ENCODE measurements at places on chromosomes 5 and 9.

- DNase-seq = no peak
Observed at GRCh38 chr5:10306806-10307205, 896 bp downstream of the CMBL start.

DNA sequence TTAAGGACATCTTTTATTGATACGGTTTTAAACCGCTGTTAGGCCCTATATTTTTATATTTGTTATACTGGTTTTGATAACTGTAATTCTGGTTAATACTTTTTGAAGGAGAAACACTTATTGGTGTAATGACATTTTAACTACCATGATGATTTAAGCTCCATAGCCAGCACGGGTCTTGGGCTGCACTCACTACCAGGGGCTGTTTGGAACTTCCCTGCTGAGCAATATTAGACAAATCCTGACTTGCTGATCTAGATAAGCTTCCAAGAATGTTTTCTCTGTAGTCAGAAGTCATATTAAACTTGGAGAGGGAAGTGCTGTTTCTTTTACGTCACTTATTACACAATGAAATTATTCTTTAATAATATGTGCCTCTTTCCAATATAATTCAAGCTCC lies 540.0 kb upstream of the GRAMD2B start:
- DNase-seq = no peak

DNA sequence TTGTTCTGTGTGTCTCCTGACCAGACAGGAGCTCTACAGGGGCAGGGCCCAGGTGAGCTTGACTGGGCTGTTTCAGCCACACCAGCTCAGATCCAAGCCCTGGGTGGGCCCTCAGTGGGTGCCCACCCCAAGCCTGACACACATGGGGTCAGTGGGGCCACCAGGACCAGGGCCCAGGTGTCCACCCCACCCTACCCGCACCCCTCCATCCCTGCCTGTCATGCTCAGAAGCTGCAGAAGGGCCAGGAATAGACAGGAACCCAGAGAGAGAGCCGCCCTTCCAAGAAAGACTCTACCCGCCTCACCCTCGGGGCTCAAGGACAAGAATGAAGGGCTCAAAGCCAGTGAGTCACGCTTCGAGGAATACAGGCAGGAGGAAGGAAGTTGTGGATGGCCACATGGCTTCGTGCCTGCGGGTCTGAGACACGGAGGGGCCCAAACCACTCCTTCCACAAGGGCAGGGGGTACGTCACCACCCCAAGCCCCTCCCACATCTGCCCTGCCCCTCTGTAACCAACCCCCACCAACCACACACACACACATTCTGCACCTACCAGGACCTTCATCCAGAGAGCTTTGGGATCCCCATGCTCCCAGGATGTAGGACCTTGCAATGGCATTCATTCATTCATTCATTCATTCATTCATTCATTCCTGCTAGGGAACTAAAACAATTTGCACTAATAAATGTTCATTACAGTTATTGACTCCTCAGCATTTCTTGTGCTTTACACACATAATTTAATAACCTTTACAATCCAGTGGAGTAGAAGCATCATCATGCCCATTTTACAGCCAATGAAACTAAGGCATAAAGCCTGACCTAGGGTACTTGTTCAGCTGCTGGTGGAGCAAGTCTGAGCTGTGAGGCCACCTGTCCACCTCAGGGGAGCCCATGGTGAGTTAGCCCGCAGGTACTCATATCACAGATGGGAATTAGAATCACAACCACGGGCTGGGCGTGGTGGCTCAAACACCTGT lies 55.9 kb upstream of the STXBP1 start:
- peak; percentile 47 for DNase-seq

- peak; percentile 44 for DNase-seq
Observed at GRCh38 chr5:151659001-151659754, 27.5 kb downstream of the SPARC start.

DNA sequence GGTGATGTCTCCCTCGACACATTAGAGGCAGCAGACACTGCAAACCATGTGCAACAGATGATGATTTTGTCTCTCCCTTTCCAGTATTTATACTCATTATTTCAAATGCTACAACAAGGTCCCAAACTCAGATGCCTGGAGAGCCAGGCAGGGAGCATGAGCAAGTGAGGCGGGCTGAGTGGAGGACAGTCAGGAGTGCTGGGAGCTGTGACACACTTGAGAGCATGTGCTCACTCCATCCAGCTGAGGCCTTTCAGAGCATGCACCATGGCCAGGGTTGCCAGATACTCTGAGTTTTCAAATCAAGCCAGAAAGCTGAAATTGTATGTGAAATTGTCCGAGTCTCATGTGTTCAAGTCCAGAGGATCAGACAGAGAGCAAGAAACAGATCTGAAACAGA lies 55.8 kb upstream of the SLC2A8 start:
- DNase-seq = no peak

- no peak for DNase-seq
Observed at GRCh38 chr9:79353856-79354520, 217.8 kb upstream of the TLE4 start.

GRCh38 chr9:3863686-3864085 lies 337.9 kb upstream of the RFX3 start:
- no peak for DNase-seq

- DNase-seq = no peak
Observed at GRCh38 chr9:136947955-136948510, 3.0 kb downstream of the C8G start.

GRCh38 chr9:121663591-121663990 lies 12.2 kb downstream of the DAB2IP start:
- DNase-seq = no peak

DNA sequence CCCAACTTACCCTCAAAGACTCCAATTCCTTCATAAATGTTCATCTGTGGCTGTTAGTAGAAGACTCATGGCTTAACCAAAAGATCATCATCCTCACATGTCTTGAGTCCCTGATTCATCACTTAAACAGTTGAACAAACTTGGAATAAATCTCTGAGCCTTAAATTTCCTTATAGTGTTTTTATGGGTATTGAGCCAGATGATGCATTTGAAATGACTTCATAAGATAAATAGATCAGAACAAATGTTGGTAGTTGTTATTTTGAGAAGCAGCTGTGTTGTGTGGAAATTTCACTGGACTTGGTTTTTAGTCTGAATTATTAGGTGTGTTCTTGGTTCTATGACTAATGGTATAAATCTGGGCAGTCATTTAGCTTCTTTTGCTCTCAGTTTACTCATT lies 236.2 kb downstream of the NNT start:
- DNase-seq = no peak

DNA sequence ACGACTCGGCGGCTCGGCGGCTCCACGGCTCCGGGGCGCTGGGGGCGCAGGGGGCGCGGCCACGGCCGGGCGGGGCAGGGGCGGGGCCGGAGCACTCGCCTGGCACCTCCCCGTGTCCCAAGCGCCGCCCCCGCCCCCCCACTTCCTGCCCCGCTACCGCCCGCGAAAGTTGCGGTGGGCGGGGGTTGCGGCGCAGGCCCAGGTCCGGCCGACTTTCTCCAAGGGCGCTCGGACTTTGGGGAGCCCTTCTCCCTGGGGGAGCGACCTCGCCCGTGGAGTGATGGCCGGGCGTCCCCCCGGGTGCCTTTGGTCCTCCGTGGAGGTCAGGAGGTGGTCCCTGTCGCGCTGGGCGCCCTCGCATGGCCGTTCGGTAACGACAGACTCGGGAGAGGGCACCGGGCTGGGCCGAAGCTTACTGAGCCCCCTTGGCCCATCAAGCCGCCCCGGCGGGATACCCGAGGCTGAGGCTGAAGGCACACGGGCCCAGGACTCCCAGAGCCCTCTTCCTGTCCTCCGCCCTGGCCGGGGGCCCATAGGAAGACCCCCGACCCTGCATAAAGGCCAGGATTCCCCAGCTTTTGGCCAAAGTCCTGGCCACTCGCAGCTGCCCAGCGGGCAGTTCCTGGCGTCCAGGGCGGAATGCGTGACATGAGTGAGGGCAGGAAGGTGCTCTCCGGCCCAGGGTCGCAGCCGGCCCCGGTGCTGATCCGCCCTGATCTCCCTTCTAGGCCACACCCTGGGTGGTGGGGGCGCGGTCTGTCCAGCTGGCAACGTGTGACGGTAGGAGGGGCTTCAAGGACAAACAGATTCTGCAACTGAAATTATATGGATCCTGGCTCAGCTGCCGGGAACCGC lies 883 bp upstream of the VAV2 start:
- DNase-seq = peak; percentile 53

DNA sequence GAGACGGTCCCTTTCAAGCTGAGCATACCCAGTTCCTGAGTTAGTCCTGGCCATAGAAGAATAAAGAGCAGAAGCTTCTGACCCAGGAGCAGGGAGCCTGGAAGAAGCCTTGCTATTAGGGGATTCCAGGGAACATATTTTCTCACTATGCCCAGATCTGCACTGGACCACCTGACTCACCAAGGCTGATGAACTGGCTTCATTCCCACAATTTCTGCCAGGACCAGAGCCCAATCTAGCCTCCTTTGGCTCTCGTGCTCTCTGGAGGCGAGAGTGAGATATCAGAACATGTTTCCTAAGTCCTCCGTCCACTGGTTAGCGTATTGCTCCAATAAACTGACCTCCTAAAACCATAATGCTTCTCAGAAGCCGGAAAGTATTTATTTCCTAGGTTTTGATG lies 9.9 kb downstream of the GABBR2 start:
- no peak for DNase-seq

GRCh38 chr9:135662758-135663450 lies at the start of gene LCN9:
LCN9 (plus strand) TSS chr9:135663309; CDS start chr9:135663322, 13 bp downstream.
- no peak for DNase-seq

GRCh38 chr9:129436751-129437625 lies 183.9 kb downstream of the C9orf50 start:
- no peak for DNase-seq

DNA sequence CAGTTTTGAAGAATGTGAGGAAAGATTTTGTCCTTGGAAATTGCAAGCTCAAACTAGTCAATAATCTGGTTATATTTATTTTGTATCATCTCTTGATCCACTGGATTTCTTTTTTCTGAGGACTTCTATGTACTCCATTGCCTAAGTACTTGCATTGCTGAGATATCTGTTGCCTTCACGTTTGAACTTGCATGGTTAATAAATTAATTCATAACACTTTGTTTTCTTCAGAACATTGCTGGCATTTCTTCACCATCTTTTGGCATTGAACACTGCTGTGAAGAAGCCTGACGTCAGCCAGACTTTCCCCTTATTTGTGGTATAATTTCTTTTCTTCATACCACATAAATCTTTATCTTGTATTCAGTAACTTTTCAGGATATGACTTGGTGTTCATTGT lies 246.0 kb upstream of the KIF2A start:
- no peak for DNase-seq

GRCh38 chr9:125691869-125692268 lies 15.1 kb downstream of the MAPKAP1 start:
- DNase-seq = no peak

DNA sequence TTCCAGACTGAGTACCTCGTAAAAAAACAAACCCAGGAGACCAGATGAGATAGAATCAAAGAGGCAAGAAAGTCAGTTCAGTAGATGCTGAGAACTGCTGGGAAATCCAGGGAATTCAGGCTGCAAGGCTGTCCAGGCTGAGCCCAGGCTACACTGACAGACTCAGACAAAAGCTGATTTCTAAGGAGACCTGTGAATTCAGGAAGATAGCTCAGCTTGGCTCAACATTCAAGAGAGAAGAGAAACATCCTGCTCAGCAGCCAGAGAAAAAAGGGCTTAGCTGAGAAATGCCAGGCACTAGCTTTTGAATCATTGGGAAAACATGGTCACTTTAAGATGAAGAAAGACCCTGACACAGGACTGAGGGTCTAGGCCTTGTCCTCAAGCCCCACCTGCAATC lies 118.2 kb upstream of the SLC44A1 start:
- no peak for DNase-seq

DNA sequence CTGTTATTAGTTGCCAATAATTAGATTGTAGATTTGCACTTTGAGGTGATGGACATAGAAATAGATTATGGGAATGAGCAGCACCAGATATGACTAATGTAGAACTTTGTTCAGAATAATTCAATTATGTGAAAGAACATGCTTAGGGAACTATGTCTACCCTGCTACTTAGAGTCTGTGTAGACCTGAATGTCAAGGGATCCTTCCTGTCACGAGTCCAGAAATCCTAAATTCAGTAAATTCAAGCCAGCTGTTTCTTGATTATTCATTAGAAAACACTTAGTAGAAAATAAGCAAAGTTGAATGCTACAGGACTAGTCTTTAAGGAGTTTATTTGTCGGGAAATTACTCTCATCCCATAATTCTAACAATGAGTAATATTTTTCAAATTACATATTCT lies 887.3 kb upstream of the SEMA6A start:
- no peak for DNase-seq

DNA sequence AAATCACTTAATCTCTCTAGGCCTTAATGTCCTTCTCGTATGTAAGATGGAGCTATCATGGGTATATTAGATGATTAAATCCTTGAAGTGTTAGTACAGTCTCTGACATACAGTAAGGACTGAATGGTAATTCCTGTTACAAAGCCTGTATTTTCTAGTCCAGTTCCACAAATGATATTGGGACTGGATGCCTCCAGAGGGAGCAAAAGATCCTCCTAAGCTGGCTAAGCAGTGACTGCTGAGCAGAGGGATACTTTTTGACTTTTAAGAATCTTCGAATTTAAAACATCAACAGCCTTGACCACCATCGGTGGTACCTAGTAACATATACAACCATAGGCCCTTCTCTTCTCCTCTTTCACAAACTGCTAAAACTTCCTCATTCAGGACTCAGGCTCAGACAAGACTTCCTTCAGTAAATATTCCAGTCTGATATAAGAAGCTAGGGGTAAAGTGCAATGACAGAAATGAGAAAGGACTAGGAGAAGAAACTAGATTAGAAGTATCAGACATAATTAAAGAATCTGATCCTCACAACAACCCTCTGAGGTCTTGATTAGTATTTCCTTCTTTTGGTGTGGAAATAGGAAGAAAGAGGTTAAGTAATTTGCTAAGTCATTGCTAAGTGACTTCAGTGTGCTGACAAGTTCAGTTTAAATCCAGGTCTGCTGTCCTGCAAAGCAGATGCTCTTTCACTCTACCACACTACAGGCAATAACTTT lies 13.9 kb downstream of the PTAR1 start:
- DNase-seq = no peak

GRCh38 chr5:107466233-107466769 lies 204.4 kb downstream of the EFNA5 start:
- no peak for DNase-seq

DNA sequence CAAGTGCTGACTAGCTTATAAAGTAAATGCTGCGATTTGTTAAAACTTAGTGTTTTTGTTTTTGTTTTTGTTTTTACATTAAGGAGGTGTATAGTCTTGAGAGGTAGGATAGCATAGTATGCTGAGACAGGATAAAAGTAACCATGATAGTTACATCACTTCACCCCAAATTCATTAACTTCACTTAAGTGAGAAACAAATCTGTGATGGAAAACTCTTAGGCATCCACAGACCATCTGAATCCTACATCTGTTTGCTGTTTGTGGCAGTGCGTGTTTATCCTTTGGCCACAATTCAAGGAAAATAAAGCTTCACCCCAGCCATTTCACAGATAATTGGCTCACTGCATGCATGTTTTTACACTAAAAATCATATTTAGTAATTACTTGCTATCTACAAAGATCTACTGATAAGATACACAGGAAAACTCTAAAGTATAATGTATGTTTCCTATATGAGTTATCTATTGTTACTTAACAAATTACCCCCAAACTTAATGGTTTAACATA lies 82.0 kb downstream of the ZNF622 start:
- DNase-seq = no peak

- DNase-seq = no peak
Observed at GRCh38 chr9:116157436-116158138, 4.0 kb downstream of the PAPPA start.
